ENCODE measurements at places on chromosomes 12 and 14.

GRCh38 chr14:32650665-32651064 lies 288.0 kb upstream of the NPAS3 start:
- DNase-seq: no peak

DNA sequence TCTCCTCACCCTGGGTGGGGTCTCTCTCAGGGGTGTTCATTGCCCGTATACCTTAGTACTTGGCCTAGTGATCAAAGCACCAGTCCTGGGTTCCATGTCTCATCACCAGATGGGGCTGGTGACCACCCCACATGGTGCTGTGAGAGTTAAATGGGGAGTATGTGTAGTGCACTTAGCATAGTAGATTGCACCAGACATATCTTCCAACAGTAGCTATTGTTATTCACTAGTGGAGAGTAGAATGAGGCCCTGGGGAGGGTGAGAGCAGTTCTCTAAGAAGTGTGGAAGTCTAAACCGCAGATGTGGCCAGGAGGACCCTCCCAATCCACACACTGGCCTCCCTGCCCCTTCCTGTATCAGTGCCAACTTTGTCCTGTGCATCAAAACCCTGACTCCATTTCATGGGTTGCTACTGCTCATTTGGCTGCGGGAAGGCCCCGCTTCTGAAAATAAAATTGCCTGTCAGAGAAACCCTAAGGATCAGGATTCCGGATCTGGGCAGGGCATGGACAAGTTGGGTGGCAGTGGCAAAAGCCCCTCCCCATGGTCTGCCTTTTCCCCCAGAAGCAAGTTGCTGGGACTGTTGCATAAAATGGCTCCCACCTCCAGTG lies 4.4 kb downstream of the CD9 start:
- no peak for DNase-seq

DNA sequence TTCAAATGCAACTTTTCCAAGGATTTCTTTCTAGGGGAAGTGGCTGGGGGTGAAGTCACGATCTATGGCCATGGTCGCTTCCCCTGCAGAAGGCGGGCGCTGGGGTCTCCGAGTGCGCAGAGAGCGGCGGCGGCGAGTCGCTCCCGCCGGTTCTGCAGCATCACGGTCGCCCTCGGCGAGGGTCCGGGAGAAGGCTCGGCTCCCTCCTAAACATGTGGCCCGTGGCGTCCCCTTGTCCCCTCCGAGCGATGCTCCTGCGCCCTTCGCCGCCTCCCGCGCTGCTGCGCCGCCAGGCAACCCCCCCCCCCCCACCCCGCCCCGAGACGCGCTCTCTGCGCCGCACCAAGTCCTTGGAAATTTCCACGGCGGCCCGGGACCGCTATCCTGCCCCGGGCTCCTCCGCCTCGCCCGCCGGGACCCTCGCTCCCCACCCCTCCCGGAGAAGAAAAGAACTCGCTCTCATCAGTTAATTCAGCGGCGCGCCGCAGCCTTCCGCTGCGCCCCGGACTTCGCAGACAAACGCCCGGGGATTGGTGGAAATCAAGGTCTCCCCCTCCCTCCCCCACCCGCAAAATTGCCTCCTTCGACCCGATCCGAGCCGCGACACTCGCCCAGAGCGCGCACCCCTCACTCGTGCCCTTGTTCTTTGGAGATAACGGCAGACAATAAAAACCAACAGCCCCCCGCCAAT lies at the start of gene ST8SIA1:
Gene ST8SIA1 (minus strand): TSS at position 298 of the 691 bp plus-strand sequence. CDS start 475 bp downstream, outside the sequence.
- DNase-seq: no peak

GRCh38 chr12:130049666-130050065 lies 112.6 kb upstream of the FZD10 start:
- DNase-seq: no peak

GRCh38 chr12:115199831-115200230 lies 515.9 kb upstream of the TBX3 start:
- peak; percentile 64 for DNase-seq

DNA sequence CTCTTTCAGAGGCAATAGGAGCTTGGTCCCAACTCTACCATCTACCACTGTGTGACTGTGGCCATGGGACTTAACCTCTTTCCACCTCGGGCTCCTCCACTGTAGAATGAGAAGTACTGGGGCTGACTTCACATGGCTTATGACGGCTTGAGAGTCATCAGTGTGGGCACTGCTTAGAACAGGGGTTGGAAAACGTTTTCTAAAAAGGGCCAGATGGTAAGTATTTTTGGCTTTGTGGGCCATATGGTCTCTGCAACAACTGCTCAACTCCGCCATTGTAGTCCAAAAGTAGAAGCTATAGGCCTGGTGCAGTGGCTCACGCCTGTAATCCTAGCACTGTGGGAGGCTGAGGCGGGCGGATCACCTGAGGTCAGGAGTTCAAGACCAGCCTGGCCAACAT lies 69.2 kb upstream of the LTA4H start:
- DNase-seq: no peak

DNA sequence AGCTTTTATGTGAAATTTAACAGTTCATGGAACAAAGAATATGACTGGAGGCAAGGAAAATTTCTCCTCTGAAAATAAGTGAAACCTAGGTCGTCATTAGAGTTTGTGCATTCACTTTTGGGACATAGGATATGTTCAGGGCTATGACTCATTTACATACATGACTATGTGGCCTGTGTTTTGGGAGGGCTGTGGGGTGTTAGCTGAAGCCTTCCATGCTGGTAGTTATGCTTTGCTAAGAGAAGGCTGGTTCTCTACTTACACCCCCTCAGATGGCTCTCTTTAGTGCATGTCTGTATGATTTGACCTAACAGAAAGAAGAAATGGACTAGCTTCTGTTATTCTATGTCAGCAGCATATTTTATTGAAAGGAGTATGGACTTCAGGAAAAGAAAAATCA lies 416.5 kb upstream of the GARIN6 start:
- DNase-seq: no peak

DNA sequence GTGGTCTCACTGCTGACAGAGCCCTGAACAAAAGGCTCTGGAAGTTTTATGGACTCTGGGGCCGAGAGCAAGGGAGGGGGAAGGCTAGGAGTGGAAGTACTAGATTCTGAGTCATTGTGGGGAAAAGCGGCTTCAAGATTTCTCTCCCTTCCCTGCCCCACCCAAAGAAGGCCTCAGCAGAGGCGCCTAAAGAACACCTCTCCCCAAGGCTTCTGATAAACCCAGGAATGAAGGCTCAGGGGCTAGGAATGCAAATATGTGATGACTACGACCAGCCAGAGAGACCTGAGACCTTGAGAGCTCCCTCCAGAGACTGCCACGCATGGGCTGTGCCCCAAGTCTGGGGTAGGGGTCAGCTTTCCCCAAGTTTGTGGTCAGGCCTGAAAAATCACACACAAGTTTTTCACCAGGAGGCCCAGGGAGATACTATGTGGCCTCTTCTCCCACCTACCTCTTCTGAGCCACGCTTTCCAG lies 130.7 kb upstream of the HIF1A start:
- no peak for DNase-seq

DNA sequence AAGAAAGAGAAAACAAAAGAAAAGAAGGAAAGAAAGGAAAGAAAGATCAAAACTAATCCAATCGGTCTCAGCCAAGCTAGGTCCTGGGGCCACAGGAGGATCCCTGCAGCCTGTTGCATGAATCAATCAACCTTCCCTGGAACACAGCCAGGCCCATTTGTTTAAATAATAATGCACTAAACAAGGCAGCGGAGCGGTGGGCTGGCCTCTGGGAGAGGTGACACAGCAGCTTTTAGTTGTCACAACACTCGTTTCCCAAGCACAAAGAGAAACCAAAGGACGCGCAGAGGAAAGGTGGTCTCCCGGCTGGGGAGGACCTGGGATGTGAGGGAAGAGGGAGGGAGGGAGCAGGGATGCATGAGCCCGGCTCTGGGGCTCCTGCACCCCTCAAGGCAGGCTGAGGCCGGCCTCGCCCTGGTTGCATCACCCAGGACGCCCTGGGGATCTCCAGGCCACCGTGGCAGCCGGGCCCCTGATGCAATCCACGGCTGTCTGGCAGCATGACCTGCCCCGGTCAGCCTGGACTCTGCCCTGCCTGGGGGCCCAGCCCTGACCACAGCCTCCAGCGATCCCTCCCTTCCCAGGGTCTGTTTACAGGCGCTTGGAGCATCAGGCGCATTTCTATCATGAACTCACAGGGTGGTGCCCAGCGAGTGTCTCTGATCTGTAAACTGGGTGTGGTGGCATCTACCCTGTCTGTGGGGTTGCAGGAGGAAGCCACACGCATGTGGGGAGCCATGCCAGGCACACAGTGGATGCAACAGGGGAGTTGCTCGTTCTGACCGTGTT lies 32.5 kb downstream of the MMP17 start:
- DNase-seq: no peak

GRCh38 chr14:64844969-64845536 lies 34.7 kb downstream of the SPTB start:
- DNase-seq: no peak

DNA sequence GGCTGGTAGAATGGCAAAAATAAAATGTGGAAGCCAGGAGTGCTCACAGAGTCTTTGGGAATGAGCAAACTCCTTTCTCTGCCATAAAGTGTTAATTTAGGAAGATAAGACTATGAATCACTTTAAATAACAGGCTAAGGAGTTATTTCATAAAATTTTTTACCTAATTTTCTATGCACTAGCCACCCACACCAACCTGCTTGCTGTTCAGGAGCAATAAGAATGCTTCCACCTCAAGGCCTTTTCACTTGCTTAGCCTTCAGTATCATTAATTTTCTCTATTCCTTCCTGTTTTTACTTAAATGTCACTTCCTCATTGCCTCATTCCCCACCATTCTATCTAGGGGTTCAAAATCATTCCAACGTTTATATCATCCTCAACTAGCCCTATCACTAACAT lies 326.8 kb downstream of the CCER1 start:
- no peak for DNase-seq

DNA sequence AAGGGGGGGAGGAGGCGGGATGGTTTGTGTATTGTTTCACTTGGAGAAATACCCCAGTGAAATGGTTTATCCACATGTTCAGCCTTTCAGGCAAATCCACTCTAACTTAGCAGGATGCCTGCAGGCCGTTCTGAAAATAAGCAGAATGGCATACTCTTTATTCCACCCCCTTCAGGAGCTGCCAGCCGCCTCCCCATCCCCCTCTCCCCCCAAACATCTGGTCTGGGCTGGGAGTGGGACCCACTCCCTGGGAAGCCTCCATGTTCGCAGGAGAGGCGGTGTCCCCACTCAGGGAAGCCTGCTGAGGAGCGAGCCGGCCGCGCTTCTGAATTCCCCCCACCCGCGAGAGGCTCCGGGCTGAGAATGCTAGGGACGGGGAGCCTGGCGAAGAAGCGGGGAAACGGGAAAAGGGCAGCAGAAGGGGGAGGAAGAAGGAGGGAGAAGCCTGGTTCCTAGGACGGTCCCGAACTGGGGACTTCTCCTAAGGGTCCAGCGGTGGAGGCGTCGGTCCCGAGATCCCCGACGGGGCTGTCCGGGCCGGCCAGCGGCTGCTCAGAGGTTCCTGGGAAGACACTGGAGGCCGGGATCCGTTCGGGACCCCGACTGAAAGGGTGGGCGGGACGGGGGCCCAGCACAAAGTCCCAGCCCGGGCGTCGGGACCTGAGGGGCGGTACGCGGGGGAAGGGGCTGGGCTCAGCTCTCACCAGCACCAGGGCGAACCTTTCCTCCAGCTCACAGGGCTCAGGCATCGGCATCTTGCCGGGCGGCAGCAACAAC lies 666 bp downstream of the FMNL3 start:
- peak; percentile 57 for DNase-seq

- peak; percentile 26 for DNase-seq
Observed at GRCh38 chr14:95998656-95999055, 40.5 kb upstream of the C14orf132 start.

Data from skin of body (tissue), 3 donors.